ENCODE measurements at places on chromosomes 13 and 19. TPM values are rescaled to one million over a fixed set of nuclear protein-coding genes. Genes with fewer than 3 reads are reported as not detected.

- no peak for DNase-seq
Measured at GRCh38 chr13:52446265-52446664, 4.2 kb downstream of the VPS36 start.

- DNase-seq, result no peak
Measured at GRCh38 chr13:24759197-24759596, 4.8 kb upstream of the RNF17 start.

The ZNF547 gene
- total RNA-seq, result 3.6 TPM

DNA sequence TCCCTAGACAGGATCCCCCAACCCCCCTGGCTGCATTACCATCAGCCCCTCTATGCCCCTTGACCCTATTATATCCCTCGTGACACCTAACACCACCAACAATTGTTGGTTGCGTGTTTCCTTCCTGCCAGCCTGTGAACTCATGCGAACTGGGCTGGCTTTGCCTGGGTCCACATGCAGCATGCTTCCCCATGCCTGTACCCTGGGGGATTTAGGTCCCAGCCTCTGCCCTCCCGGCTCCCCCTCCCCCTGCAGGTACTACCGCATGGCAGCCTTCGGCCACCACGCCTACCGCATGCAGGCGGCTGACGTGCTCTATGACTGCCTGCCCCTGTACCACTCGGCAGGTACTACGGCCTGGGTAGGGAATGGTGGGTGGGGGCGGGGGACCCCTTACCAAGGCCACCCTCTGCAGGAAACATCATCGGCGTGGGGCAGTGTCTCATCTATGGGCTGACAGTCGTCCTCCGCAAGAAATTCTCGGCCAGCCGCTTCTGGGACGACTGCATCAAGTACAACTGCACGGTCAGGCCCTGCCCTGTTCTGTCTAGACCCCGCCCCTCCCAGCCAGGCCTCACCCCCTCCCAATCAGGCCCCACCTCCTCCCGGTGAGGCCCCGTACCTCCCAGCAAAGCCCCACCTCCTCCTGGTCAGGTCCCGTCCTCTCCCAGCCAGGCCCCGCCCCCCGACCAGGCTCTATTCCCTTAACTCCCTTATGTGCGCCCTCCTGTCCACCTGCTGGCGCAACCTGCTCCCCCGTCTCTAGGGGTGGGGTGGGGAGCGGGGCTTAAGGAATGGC, 18.5 kb downstream of the SLC27A1 start:
- DNase-seq, result peak; percentile 86

DNA sequence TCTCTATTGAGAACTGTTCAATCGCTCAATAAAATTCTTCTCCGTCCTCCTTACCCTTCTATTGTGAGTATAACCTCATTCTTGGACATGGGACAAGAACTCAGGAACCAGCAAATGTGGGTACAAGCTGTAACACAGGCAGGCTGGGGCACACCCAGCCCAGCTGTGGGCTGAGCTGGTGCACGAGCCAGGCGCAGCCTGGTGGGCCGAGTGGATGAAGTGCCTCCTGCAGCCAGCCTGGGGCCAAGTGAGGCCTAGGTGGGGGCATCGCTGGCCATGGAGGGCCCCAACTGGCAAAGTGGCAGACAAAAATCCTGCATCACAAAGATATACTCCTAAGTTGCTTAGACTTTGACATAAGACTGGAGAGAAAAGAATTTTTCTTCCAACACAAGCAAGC, 57.9 kb upstream of the DIAPH3 start:
- no peak for DNase-seq

GRCh38 chr13:68066879-68067513, 836.9 kb upstream of the PCDH9 start:
- no peak for DNase-seq

The GPC6 gene
- total RNA-seq, result 0.17 TPM

- DNase-seq, result no peak
Measured at GRCh38 chr19:1259876-1260748, 9.0 kb upstream of the CIRBP start.

DNA sequence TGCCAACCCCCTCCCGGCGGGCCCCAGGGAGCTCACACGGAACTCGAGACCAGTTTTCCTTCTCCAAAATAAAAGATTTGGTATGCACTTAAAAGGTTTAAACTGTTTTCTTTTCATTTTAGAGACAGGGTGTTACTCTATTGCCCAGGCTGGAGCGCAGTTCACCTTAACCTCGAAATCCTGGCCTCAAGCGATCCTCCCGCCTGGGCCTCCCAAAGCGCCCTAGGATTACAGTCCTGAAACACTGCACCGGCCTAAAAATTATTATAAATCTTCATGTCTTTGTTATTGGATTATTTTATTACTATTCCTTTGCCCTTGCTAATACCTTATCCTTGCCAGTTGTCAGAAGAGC, 553 bp upstream of the SLC7A1 start:
- no peak for DNase-seq

DNA sequence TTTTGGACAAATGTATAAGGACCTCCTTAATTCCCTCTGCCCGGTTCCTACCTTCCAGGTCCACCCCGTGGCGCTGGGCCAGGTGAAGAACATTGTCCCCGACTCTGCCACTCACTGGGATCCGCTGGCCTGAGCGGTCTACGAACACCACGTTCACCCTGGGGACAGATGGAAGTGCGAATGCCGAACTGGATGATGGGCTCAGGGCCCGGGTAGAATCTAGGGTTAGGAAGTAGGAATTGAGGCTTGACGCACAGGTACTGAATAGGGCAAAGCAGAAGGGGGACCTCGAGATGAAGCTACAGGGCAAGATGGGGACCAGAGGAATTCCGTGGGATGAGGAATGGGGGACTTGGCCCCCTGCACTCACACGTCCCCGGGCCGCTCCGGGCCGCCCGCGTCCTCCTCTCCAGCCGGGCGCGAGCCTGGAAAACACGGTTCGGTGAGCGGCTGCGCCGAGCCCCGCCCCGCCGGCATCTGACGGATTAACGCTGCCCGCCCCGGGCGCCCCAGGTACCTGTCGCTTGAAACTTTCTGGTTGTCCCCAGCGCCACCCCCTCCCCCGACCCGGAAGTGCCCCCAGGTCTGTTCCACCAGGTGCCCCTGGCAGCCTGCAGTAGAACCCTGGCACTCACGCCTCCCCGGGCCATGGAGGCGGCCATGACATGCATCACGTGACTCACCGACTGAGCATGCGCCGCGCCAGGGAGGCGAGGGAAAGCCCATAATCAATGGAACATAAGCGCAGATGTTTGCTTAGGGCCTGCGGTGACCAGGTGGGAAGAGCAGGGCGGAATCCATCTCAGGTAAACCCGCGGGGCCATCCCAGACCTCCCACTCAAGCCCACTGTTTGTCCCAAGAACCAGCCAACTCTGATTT, at the start of gene FDX2:
FDX2 (minus strand) TSS at position 681 of the 880 bp plus-strand sequence; CDS start at position 662, 19 bp downstream.
- DNase-seq, result peak; percentile 91

GRCh38 chr13:96053003-96053703, at the start of gene UGGT2:
Gene UGGT2, minus strand, starts transcription at chr13:96053401. Its CDS starts 89 bp downstream, at chr13:96053312.
- DNase-seq, result peak; percentile 94

DNA sequence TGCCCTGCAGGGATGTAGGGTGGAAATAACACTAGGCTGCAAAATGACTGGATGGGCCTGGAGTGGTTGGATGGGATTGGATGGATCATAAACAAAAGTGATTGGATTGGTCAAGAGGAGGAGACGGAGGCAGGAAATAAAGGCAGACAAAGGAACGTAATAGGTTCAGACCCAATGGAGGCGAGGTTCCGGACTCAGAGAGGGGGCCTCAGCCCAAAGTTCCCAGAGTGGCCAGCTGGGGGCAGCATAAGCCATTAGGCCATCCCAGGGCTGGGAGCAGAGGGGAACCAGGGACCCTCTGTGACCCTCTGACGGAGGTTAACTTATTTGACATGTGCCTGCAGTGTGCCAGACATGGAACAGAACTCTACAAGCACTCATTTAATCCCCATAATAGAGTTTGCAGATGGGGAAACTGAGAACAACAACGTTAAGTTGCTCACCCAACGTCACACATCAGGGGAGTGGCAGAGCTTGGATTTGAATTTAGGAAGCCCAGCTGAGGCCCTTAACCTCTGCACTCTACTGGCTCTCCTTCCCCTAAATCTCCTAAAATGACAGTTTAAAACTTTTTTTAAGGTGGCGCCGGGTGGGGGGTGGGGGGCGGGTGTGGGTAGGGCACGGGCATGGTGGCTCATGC, 15.3 kb upstream of the MAP1S start:
- peak; percentile 80 for DNase-seq

- no peak for DNase-seq
Measured at GRCh38 chr19:39524495-39524894, 8.2 kb downstream of the EID2B start.

DNA sequence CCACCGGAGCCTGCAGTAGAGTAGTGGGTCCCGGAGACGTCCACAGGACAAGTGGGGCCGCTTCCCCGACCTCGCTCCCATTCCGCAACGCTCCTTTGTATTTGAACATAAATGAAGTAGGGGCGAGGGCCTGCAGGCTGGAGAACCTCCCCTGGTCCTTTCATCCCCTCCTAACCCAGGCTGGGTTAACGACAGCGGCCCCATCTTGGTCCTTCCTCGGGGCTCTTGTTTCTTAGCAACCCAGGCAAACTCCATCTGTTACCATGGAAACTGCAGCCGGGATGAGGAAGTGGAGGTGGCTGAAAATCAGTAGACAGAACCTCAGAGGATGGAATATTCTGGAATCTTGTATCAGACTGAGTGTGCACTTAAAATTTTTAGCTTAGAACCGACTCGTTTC, 132.6 kb upstream of the USP29 start:
- DNase-seq, result no peak

DNA sequence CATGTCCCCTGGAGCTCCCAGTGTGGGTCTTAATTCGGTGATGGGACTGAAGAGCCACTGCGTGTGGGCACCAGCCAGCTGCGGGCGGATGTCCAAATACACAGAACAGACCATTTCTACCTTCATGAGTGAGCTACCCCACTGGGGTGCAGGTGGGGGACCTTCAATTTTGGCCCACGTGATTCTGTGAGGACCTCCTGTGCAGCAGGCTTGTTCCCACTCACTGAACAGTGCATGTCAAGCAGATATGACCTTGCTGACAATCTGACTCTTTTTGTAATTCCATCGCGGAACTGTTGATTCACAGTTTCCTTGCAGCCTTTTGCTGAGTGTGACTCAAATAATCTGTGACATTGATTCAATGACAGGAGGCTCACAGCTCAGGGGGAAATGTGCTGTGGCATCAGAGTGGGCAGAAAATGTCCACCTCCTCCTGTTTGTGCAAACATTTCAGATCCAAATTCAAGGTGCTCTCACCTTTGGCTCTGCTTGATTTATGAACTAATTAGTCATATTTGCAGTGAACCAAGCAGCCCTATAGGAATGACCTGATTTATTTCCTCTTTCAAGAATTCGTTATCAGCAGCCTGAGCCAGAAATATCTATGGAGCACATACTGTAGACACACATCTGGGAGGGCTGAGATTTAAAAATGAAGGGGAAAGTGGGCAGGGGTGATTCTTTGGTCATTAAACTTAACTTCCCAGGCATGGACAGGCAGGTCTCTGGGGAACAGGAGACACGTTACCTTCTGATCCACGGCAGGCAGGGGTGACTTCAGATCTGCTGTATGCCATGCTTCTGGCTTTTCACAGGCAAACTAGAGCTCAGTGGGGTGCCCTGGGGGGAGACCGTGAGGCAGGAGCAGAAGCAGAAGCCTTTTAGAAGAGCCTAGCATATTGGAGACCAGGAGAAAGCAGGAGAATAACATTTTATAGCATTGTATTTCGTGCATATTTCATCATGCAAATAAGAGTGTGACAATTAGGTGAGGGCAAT, 170.0 kb upstream of the KL start:
- peak; percentile 3 for DNase-seq

GRCh38 chr19:38352611-38353010, 17.0 kb downstream of the CATSPERG start:
- no peak for DNase-seq

- no peak for DNase-seq
Measured at GRCh38 chr13:50644081-50644871, 199.2 kb downstream of the DLEU7 start.

GRCh38 chr13:111184458-111185401, 69.6 kb downstream of the ARHGEF7 start:
- DNase-seq, result peak; percentile 65

DNA sequence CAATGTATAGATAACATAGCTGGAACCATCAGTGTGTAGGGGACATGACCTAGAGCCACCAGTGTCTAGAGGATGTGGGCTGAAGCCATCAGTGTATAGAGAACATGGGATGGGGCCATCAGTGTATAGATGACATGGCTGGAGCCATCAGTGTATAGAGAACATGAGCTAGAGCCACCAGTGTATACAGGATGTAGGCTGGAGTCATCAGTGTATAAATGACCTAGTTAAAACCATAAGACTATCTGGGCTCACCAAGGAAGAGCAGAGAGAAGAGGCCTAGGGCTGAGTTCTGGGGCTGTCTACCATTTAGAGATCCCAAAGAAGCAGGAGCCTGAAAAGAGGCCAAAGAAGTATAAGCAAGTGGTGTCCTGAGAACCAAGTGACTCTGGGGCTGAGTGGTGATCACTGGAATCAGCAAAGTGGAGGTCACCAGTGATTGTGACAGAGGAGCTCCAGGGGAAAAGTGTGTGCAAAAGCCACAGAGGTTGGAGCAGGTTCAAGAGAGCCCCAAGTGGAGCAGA, 41.0 kb downstream of the RFX2 start:
- no peak for DNase-seq

The FUT1 gene
- total RNA-seq, result 10.9 TPM

GRCh38 chr19:10104665-10105508, 1.3 kb upstream of the PPAN start:
- DNase-seq, result no peak
